ENCODE measurements at places on chromosomes 11 and 22.

GRCh38 chr11:85277693-85278092, 349.5 kb downstream of the DLG2 start:
- no peak for DNase-seq

DNA sequence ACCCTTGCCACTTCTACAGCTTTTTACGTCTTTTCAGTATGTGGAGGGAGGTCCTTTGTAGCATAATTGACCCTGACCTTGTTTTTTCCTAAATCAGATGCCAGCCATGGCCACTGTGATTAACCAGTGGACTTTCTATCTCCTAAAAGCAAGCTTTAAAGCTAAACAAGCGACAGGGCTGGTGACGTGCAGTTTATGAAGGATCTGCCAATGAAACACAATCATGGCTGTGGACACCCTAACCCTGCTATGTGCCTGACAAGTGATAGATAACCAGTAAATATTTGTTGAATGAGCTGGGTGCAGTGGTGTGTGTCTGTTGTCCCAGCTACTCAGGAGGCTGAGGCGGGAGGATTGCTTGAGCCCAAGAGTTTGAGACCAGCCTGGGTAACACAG, 64.2 kb downstream of the LIF start:
- no peak for DNase-seq

- no peak for DNase-seq
These were observed 41.6 kb upstream of the PAK1 start for GRCh38 chr11:77515483-77515882.

DNA sequence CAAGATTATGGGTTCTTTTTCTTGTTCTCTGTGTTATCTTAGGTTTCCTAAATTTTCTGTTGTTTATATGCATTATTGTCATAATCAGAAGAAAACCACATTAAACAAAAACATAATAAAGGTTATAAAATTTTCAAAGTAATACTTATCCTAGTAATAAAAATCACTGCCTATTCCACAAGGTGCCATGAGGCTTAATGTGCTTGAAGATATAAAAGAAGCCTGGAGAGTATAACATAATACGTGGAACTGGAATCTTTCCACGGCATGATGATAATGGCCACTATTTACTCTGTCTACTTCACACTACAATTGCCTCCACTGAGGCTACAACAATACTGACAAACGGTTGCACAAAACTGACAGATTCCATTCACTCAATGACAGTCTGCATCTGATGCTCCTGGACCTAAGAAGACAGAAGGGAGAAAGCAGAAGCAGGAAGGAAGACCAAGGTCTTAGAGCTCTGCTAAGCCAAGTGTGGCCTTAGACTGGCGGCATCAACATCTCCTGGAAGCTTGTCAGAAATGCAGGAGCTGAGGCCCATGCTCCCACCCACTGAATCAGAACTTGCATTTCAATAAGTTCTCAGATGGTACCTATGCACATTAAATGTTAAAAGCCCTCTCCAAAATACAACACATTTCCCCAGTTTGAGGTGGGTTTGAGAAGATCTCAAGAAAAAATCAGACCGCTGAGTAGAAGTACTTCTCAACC, 13.1 kb downstream of the TENM4 start:
- DNase-seq: no peak

DNA sequence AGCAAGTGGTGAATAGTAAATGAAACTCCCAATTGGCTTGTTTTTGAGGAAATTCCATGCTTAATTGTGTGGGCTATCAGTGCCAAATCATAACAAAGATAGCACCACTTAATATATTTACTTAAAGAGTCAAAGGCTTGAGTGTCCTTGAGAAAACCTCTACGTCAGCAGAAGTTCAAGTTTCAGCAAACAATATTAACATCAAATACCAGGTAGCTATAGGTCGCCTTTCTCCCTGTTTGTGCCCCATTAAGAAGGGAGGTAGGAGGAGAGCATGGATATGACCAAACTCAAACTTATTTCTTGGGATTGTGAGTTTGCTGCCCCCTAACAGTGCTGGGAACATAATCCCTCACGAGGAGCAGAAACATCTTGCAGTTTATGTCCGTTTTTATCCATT, 105.6 kb upstream of the SYN3 start:
- no peak for DNase-seq

Data from AML-193 (cell line).